ENCODE measurements at places on chromosomes 5 and 9. TPM values are rescaled to one million over a fixed set of nuclear protein-coding genes. Genes with fewer than 3 reads are reported as not detected.

DNA sequence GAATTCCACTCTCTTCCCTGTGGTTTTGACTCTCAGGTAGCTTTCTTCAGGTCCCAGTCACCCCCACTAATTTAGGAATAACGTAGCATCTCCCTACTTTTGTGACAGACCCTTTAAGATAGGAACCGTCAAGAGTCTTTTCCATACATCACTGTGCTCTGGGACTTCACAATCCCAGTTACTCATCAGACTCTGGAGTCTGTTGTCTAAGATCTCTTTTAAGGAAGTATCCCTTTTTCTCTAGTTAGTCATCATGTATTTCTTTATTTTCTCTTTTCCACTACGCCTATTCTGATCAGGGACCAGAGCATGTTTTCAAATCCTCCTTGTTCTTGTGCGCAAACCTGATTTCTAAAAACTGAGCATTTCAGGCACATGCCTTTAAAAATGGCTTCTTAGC lies 143.0 kb downstream of the GOLPH3 start:
- no peaks in the 10 kb centered on the region for H3K27me3 ChIP-seq
- no peak overlapping the region for H3K4me3 ChIP-seq
- H3K36me3 ChIP-seq = no peaks in the 10 kb centered on the region
- DNase-seq = no peak

- H3K4me1 ChIP-seq = peaks cover 4% of the 10 kb centered on the region
- H3K4me3 ChIP-seq = no peak overlapping the region
- H3K36me3 ChIP-seq = peaks cover 10% of the 10 kb centered on the region
- no peaks in the 10 kb centered on the region for H3K27me3 ChIP-seq
Observed at GRCh38 chr9:100028201-100028784, 70.5 kb downstream of the ERP44 start.

DNA sequence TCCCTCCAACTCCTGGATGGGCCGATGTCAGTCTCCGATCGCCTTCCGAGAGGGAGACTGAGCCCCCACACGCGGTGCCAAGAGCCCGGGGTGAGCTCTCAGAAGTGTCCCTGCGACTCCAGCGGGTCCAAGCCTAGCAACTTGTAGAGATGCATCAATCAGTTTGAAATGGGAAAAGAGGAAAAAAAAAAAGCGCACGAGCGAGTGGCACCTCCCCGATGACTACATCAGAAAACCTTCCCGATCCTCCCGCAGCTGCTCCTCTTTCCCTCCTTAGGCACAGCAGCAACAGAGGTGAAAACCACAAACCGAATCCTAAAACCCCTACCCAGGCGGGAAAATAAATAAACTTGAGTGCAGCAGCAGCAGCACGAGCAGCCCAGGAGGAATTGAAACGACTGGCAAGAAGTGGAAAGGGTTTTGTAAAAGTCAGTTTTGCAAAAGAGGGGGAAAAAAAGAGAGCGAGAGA lies 1.0 kb upstream of the EFNA5 start:
- no peak for DNase-seq
- H3K4me1 ChIP-seq = peaks cover 24% of the 10 kb centered on the region
- H3K36me3 ChIP-seq = no peaks in the 10 kb centered on the region
- H3K27me3 ChIP-seq = peaks cover 77% of the 10 kb centered on the region
- no peak overlapping the region for H3K27ac ChIP-seq

- no peaks in the 10 kb centered on the region for H3K27me3 ChIP-seq
- DNase-seq = peak; percentile 83
- peak within 1 kb of the TSS; percentile 47 for H3K27ac ChIP-seq
- peak within 1 kb of the TSS; percentile 96 for H3K4me3 ChIP-seq
- no peaks in the 10 kb centered on the region for H3K36me3 ChIP-seq
Observed at GRCh38 chr9:112750016-112750763, at the start of gene SNX30. TSS of gene SNX30 (plus strand) at chr9:112750760. CDS start at chr9:112751002, 242 bp downstream.

The GPR151 gene
- not detected for total RNA-seq

DNA sequence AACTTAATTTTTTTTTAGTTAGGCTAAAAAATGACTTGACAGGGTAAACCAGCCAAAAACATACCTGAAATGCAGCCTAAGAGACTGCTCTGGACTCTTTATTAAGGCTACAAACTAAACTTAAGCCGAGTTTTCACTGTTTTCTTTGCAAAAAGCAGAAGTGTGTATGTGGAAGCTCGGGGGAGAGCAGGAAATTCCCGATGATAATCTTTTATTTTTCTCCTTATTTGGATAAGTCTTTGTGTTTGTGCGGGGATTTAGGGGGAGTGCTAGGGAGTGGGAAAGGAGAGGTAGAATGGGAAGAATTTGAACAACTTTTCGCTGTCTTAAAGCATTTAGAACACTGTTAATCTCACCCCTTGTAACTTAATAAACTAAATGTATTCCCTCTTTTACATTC lies 30.7 kb upstream of the GPR21 start:
- H3K4me3 ChIP-seq = no peak overlapping the region
- H3K36me3 ChIP-seq = peaks cover 2% of the 10 kb centered on the region
- DNase-seq = no peak
- H3K27ac ChIP-seq = no peak overlapping the region

DNA sequence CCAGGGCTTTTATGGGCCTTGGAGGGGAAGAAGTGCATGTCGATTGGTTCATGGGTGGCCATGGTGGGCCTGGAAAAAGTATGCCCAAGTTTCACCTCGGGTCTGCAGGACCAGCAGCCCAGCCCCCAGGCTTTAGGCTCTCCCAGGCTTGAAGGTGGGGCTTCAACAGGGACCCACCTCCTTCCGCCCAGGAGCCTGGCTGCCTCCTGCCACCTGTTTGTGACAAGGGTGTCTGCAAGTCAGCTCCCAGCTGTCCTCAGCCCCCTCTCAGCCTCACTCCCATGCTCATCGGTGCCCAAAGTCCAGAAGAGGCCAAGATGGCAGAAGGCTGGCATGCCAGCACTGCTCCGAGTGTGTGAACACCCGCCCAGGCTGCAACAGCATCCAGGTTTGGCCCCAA lies 1063.2 kb upstream of the ACO1 start:
- DNase-seq = no peak
- peaks cover 1% of the 10 kb centered on the region for H3K36me3 ChIP-seq
- H3K27ac ChIP-seq = no peak overlapping the region
- no peaks in the 10 kb centered on the region for H3K27me3 ChIP-seq
- H3K4me1 ChIP-seq = peaks cover 19% of the 10 kb centered on the region

DNA sequence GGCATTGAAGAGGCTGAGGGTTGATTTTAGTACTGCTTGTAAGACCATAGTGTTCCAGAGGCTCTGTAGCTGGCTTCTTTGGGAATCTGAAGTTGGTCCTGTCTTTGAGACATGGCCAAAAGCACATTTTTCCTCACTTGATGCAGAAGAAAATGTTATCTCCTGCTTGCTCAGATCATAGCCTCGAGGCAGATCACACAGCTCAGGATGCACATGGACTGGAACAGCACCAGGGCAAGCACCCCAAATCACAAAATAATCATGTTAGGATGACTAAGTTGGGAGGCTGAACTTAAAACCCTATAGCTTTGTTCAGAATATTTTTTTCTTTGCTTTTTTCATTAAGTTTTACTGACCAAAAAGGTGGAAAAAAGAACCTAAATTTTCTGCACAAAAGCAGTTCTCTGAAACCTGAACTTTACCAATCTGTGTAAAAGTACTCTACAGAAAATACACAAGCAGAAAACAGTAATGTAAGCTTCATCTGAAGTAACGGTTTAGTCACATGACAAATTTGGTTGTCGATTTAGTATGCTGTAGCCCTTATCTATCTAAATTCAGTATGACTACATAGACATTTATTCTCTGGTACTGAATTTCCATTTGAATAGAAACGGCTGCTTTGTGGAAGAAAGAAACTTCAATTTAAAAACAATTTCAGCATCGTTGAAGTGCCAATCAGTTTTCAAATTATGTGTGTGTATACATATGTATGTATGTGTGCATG lies 3.4 kb downstream of the KLHL9 start:
- peaks cover 5% of the 10 kb centered on the region for H3K36me3 ChIP-seq
- H3K27me3 ChIP-seq = no peaks in the 10 kb centered on the region
- H3K4me1 ChIP-seq = peaks cover 81% of the 10 kb centered on the region
- peak overlapping the region; percentile 99 for H3K4me3 ChIP-seq
- H3K27ac ChIP-seq = no peak overlapping the region

The WDR38 gene
- total RNA-seq = not detected

- no peaks in the 10 kb centered on the region for H3K36me3 ChIP-seq
- DNase-seq = no peak
- no peak overlapping the region for H3K27ac ChIP-seq
- H3K27me3 ChIP-seq = no peaks in the 10 kb centered on the region
Observed at GRCh38 chr9:136178061-136178772, 26.7 kb downstream of the LHX3 start.

The SLC34A1 gene
- total RNA-seq = 0.19 TPM

GRCh38 chr9:100346836-100347235 lies 5.9 kb downstream of the TEX10 start:
- H3K36me3 ChIP-seq = peaks cover 12% of the 10 kb centered on the region
- H3K4me1 ChIP-seq = peaks cover 44% of the 10 kb centered on the region
- H3K27ac ChIP-seq = no peak overlapping the region
- DNase-seq = no peak
- H3K4me3 ChIP-seq = no peak overlapping the region
- no peaks in the 10 kb centered on the region for H3K27me3 ChIP-seq

The PLPPR1 gene
- total RNA-seq = not detected

The RAI14 gene
- 1.5 TPM for total RNA-seq

The LHX3 gene
- total RNA-seq = 0.17 TPM

The MEIKIN gene
- total RNA-seq = 0.19 TPM

DNA sequence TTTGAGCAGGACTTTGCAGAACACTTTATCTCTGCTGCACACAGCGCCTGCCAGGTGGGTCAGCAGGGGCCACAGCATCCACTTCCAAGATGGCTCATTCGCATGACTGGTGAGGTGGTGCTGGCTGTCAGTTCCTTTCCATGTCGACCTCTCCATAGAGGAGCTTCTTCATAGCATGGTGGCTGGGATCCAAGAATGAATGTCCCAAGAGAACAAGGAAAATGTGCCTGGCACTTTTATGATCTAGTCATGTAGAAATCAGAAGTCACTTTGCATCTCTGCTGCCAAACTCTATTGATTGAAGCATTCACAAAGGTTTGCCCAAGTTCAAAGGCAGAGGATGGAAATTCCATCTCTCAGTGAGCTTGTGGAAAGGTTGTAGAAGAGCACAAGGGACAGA lies 85.0 kb downstream of the GALNT10 start:
- no peaks in the 10 kb centered on the region for H3K36me3 ChIP-seq
- H3K27ac ChIP-seq = no peak overlapping the region
- no peaks in the 10 kb centered on the region for H3K27me3 ChIP-seq
- no peak overlapping the region for H3K4me3 ChIP-seq
- no peak for DNase-seq
- peaks cover 44% of the 10 kb centered on the region for H3K4me1 ChIP-seq

The FEM1C gene
- 15.4 TPM for total RNA-seq

GRCh38 chr5:61148515-61148914 lies 13.8 kb downstream of the SMIM15 start:
- H3K4me1 ChIP-seq = no peaks in the 10 kb centered on the region
- no peak overlapping the region for H3K27ac ChIP-seq
- DNase-seq = no peak
- H3K4me3 ChIP-seq = no peak overlapping the region
- H3K27me3 ChIP-seq = no peaks in the 10 kb centered on the region

DNA sequence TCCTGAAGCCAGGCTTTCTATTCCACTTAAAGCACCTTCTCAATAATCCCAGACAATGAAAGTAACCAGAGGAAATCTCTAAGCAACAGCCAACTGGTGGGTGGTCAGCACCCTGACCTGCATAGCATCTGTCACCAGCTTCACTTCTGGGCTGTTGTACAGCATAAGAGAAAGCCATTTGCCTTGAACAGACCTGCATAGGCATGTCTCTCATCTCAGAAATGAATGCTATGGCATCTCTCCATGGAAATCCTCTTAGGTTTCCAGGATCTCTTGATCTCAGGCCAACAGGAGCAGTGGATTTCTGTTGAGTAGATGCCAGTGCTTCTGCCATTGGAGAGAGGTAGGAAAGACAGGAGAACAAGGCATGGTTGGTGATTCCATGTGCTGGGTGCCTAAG lies 213.6 kb downstream of the GRIA1 start:
- no peak overlapping the region for H3K27ac ChIP-seq
- no peak overlapping the region for H3K4me3 ChIP-seq
- H3K4me1 ChIP-seq = no peaks in the 10 kb centered on the region

The RUSC2 gene
- 5.3 TPM for total RNA-seq

DNA sequence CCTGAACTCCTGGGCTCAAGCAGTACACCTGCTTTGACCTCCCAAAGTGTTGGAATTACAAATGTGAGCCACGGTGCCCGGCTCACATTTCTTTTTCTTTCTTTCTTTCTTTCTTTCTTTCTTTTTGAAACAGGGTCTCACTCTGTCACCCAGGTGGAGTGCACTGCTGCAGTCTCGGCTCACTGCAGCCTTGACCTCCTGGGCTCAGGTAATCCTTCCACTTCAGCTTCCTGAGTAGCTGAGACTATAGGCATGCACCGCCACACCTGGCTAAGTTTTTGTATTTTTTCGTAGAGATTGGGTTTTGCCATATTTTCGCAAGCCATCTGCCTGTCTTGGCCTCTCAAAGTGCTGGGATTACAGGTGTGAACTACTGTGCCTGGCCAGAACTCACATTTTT lies 183.7 kb downstream of the CCDC171 start:
- no peak for DNase-seq
- no peaks in the 10 kb centered on the region for H3K27me3 ChIP-seq
- H3K27ac ChIP-seq = no peak overlapping the region
- H3K4me1 ChIP-seq = no peaks in the 10 kb centered on the region
- no peaks in the 10 kb centered on the region for H3K36me3 ChIP-seq

- H3K27ac ChIP-seq = peak overlapping the region; percentile 99
- no peaks in the 10 kb centered on the region for H3K27me3 ChIP-seq
- H3K4me1 ChIP-seq = peaks cover 57% of the 10 kb centered on the region
- no peak for DNase-seq
Observed at GRCh38 chr9:125241863-125242739, 958 bp upstream of the HSPA5 start.

The IL6ST gene
- 53.8 TPM for total RNA-seq

The KIF4B gene
- total RNA-seq = 0.30 TPM
